Liver (tissue), 10 donors: ENCODE measurements at places on chromosomes 12 and 14. TPM values are rescaled to one million over a fixed set of nuclear protein-coding genes. Genes with fewer than 3 reads are reported as not detected.

Gene CHGA
- not detected for total RNA-seq

Gene AQP2
- total RNA-seq = not detected

Gene TPPP2
- 5.9 TPM for total RNA-seq

Gene SDR9C7
- not detected for total RNA-seq

GRCh38 chr12:68800294-68800693 lies 7.7 kb upstream of the MDM2 start:
- no peak for DNase-seq

- DNase-seq = no peak
Observed at GRCh38 chr12:8154526-8154925, 2.3 kb upstream of the ZNF705A start.
